ENCODE measurements at places on chromosomes 16 and 17. TPM values are rescaled to one million over a fixed set of nuclear protein-coding genes. Genes with fewer than 3 reads are reported as not detected.
A peak's percentile ranks its signal among the peaks of the same experiment; 100 is the strongest.

DNA sequence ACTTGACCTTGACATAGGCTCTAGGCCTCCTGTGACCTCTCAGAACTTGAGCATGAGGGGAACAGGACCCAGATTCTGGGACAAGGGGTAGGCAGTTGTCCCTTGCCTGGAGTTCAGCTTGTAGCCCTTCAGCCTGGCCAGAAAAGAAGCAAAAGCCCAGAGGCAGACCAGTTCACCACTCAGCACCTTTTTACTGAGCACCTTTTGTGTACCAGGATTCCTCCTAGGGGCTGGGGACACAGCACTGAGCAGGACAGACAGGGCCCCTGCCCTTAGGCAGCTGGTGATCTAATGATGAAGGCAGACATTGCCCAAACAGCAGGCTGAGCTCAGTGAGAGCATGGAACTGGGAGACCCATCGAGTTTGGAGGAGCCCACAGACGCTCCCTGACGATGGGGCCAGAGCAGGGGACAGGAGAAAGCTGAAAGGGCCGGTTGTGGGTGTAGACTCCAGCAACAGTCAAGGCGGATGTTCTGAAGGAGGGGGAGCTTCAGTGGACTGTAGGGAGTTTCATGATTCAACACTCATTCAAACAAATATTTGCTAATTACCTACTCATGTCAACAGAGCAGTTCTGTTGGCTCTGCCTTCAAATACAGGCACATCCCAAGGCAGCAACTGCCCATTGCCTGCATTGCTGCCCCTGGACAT lies 32.0 kb downstream of the SBK1 start:
- peak; percentile 31 for DNase-seq

- DNase-seq = no peak
These were observed 82.0 kb downstream of the ANKRD11 start for GRCh38 chr16:89408315-89408714.

GRCh38 chr16:711548-712320 lies 3.2 kb upstream of the METRN start:
- DNase-seq = peak; percentile 81

- no peak for DNase-seq
These were observed 14.4 kb upstream of the ALOX12 start for GRCh38 chr17:6981426-6981825.

DNA sequence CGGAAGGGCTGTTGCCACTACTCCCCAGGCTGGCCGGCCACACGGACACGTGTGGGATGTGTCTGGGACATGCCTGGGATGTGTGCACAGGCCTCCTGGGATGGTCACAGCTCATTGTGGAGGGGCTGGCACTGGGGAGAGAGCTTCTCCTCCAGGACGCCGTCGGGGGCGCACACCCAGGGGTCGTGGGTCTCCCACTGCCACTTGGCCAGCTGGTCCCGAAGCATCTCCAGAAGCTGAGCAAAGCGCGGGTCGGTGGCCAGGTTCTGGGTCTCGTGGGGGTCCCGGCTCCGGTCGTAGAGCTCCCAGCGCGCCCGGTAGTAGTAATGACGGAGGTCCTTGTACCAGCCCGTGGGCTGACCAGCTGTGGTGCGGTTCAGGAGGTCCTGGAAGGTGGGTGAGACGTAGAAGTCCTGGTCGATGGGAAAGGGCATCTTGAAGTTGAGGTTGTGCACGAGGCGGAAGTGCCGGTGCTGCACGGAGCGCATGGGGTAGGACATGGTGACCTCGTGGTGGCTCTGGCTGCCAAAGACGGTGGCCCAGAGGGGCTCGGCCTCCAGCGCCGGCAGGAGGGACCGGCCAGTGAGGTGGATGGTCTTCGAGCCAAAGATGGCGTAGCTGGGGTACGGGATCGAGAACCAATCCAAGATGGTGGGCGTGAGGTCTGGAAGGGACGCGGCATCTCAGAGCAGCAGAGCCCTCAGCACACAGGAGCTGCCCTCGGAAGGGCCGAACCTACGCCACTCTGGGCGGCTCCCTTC lies 9.6 kb downstream of the SGSH start:
- no peak for DNase-seq

DNA sequence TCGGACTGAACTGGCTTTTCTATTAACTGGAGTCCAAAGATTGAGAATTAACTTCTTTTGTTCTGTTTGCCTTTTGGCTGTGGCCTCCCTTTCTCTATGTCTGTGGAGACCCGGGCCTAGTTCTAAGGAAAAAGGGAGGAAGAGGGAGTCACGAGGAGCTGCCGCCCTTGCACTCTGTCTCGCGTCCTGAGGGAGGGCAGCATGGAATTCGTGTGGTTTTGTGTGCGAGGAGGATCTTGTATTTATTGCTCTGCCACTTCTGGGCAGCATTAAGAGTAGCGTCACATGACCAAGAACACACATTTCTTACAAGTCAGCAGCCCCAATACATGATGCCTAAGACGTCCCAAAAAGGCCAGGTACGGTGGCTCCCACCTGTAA lies 23.6 kb downstream of the METTL22 start:
- no peak for DNase-seq

DNA sequence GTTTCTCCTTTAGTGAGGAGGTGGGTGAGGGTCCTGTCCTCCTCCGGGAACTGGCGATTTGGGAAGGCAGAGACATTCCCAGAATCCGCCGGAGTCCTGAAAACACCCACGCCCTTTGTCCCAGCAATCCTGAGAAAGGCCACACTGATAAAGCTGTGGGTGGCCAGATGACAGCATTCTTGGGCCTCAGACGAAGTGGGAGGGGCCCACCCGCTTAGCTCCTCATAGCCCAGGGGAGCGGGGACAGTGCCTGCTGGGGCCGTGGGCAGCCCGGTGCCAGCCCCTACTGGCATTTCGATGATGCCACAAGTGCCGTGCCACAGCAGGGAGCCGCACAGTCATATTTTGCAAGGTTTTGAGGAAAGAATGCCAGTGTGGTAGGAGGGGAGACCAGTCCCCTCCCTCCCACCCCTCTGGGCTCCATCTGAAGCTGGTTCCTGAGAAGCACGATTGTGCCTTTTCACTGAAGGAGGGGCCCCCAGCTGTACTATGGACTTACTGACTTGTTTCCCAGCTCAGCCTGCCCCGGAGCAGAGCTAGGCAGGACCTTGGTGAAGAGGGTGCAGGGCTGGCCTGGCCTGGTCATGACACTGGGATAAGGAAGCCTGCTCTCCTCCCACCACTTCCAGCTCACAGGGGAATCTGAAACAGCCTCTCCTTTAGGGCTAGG lies 20.9 kb upstream of the MPRIP start:
- peak; percentile 96 for DNase-seq

GRCh38 chr17:28487881-28488532 lies 14.6 kb downstream of the SLC13A2 start:
- no peak for DNase-seq

- no peak for DNase-seq
These were observed 183.0 kb downstream of the RBFOX3 start for GRCh38 chr17:79427621-79428539.

GRCh38 chr17:50498021-50498874 lies 10.0 kb upstream of the MYCBPAP start:
- no peak for DNase-seq

- no peak for DNase-seq
These were observed 2.5 kb downstream of the NUBP2 start for GRCh38 chr16:1784977-1785845.

DNA sequence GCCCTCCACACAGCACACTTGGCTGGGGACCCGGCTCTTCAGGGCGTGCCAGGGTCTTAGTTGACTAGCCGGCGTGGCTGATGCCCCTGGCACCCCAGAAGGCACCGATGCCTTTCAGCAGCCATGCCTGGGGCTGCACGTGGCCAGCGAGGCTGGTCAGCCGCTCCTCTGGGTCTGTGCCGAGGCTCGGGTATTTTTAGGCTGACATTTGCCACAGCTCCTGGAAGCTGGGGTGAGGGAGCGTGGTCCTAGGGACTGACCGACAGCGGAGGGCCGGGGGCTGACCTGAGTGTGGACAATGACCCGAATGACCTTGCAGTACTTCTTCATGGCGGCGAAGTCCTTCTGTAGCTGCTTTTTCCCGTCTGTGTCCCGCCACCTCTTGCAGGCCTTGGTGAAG lies 3.9 kb downstream of the RPL3L start:
- DNase-seq = no peak

- no peak for DNase-seq
These were observed 161.9 kb upstream of the C17orf78 start for GRCh38 chr17:37213927-37214326.

DNA sequence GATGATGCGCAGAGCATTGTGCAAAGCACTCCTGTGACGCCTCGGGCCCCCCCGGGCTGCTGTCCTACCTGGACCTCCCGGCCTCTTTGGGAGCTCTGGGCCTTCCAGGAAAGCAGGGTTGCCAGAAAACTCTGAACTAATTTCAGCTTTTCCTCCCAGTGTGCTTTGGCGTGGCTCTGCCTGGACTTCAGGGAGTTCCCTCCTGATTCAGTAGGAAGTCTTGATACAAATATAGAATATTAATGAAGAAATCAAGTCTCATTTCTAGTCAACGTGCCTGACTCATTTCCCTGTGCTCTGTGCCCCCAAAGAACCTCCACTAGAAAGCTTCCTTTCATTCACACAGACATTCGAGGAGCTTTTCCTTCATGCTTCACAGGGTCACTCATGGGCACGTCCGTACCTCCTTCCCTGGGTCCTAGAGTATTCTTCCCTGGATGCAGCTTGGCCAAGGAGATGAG lies 84.0 kb upstream of the NOL11 start:
- no peak for DNase-seq

GRCh38 chr16:13780406-13781168 lies 139.4 kb upstream of the ERCC4 start:
- no peak for DNase-seq

- no peak for DNase-seq
These were observed 32.2 kb upstream of the CRYBA1 start for GRCh38 chr17:29214215-29215146.

GRCh38 chr17:49705254-49705653 lies 2.5 kb downstream of the SLC35B1 start:
- DNase-seq = no peak

PPP1R1B gene
- not detected for polyA plus RNA-seq

METTL16 gene
- 26.5 TPM for polyA plus RNA-seq

PHLPP2 gene
- polyA plus RNA-seq = 8.0 TPM

PTX4 gene
- polyA plus RNA-seq = 0.07 TPM

KRT27 gene
- polyA plus RNA-seq = not detected

CCL8 gene
- polyA plus RNA-seq = not detected

SEPTIN12 gene
- polyA plus RNA-seq = not detected

MATCAP1 gene
- polyA plus RNA-seq = 20.8 TPM

All from A549 (cell line).